ENCODE measurements at places on chromosomes 7 and 10.

- peak overlapping the region; percentile 92 for H3K4me3 ChIP-seq
- peaks cover 23% of the 10 kb centered on the region for H3K4me1 ChIP-seq
- no peaks in the 10 kb centered on the region for H3K27me3 ChIP-seq
Observed at GRCh38 chr10:23095966-23096801, 805 bp downstream of the MSRB2 start.

- H3K4me1 ChIP-seq = peaks cover 11% of the 10 kb centered on the region
- DNase-seq = no peak
- H3K4me3 ChIP-seq = no peak overlapping the region
- no peak overlapping the region for H3K27ac ChIP-seq
- no peaks in the 10 kb centered on the region for H3K27me3 ChIP-seq
Observed at GRCh38 chr7:81584667-81585066, 185.2 kb downstream of the HGF start.

- peaks cover 2% of the 10 kb centered on the region for H3K36me3 ChIP-seq
- no peak for DNase-seq
- H3K4me1 ChIP-seq = peaks cover 8% of the 10 kb centered on the region
- no peak overlapping the region for H3K27ac ChIP-seq
- no peak overlapping the region for H3K4me3 ChIP-seq
- no peaks in the 10 kb centered on the region for H3K27me3 ChIP-seq
Observed at GRCh38 chr7:137135654-137136350, 207.7 kb downstream of the PTN start.

- H3K27me3 ChIP-seq = no peaks in the 10 kb centered on the region
- peaks cover 25% of the 10 kb centered on the region for H3K4me1 ChIP-seq
- H3K36me3 ChIP-seq = no peaks in the 10 kb centered on the region
- no peak for DNase-seq
- no peak overlapping the region for H3K27ac ChIP-seq
Observed at GRCh38 chr7:11294965-11295364, 321.3 kb downstream of the PHF14 start.

- no peak for DNase-seq
- no peaks in the 10 kb centered on the region for H3K4me1 ChIP-seq
- no peaks in the 10 kb centered on the region for H3K36me3 ChIP-seq
- no peak overlapping the region for H3K27ac ChIP-seq
Observed at GRCh38 chr10:6570893-6571292, 9.2 kb downstream of the PRKCQ start.

DNA sequence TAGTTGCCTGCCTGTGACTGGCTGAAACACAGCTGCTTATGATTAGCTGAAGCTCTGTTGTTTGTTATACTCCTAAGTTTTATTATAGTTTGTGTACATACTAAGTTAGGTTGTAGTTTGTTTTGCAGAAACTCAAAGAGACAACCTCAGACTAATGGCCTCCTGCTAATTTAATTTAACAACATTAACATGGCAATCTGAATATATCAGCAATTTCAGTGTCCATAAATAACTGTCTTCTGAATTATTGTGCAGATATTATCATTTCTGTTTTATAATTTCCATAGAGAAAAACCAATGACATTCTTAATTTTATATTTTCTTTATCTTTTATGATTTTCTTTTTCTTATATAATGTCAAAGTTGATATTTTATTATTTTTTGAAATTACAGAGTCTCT is 298.1 kb upstream of the PLXDC2 start:
- H3K36me3 ChIP-seq = no peaks in the 10 kb centered on the region
- H3K4me1 ChIP-seq = no peaks in the 10 kb centered on the region
- no peak for DNase-seq
- H3K27ac ChIP-seq = no peak overlapping the region
- peaks cover 10% of the 10 kb centered on the region for H3K27me3 ChIP-seq

DNA sequence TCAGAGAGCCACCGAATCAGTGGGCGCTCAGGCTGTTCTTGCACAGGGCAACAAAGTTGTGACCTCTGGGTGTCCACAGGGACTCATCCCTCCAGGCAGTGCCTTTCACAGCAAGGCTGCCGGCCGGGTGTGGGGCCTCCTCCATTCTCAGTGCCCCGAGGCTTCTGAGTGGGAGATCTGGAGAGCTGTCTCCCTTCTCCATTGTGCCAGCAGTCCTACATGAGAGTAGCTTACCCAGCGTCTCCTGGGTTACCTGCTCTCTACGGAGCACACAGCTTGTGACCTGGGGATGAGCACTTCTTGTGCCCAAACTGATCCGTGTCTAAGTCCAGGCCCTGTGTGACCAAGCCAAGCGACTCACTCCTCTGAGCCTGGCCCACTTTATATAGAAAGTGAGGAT is 240.9 kb upstream of the GRB10 start:
- H3K27ac ChIP-seq = no peak overlapping the region
- no peaks in the 10 kb centered on the region for H3K36me3 ChIP-seq
- no peaks in the 10 kb centered on the region for H3K27me3 ChIP-seq
- H3K4me1 ChIP-seq = peaks cover 11% of the 10 kb centered on the region
- no peak for DNase-seq
- H3K4me3 ChIP-seq = no peak overlapping the region

DNA sequence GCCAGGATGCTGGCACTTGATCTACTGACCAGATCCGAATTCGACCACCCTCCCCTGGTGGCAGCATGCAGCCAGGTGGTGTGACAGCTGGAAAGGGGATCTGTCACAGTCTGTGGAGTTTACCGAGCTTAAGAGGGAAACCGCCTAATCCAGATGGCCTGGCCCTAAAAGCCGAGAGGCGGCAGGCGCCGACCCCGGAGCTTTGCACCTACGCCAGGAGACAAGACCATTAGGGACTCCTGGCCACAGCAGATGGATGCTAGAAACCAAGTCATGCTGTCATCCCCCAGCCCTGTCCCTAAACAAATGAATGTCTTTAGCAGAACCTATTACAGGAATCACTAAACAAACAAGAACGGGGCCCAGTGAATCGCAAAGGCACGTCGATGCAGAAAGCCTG is 27.7 kb downstream of the RCC1L start:
- no peak for DNase-seq
- peaks cover 25% of the 10 kb centered on the region for H3K4me1 ChIP-seq
- H3K4me3 ChIP-seq = no peak overlapping the region
- peaks cover 17% of the 10 kb centered on the region for H3K36me3 ChIP-seq
- H3K27ac ChIP-seq = no peak overlapping the region
- H3K27me3 ChIP-seq = no peaks in the 10 kb centered on the region

- peaks cover 14% of the 10 kb centered on the region for H3K27me3 ChIP-seq
- no peak overlapping the region for H3K4me3 ChIP-seq
Observed at GRCh38 chr7:48472640-48473039, 301.4 kb downstream of the ABCA13 start.

GRCh38 chr7:76330261-76330660 is 27.8 kb downstream of the HSPB1 start:
- no peak overlapping the region for H3K4me3 ChIP-seq
- peaks cover 53% of the 10 kb centered on the region for H3K4me1 ChIP-seq
- no peaks in the 10 kb centered on the region for H3K27me3 ChIP-seq
- peaks cover 32% of the 10 kb centered on the region for H3K36me3 ChIP-seq
- peak overlapping the region; percentile 1 for H3K27ac ChIP-seq

GRCh38 chr7:50164559-50165170 is 71.6 kb upstream of the ZPBP start:
- H3K4me3 ChIP-seq = no peak overlapping the region
- H3K27ac ChIP-seq = no peak overlapping the region
- DNase-seq = no peak
- no peaks in the 10 kb centered on the region for H3K4me1 ChIP-seq
- no peaks in the 10 kb centered on the region for H3K36me3 ChIP-seq

GRCh38 chr7:108611268-108611667 is 41.6 kb downstream of the DNAJB9 start:
- peaks cover 11% of the 10 kb centered on the region for H3K27me3 ChIP-seq
- H3K27ac ChIP-seq = no peak overlapping the region
- no peaks in the 10 kb centered on the region for H3K4me1 ChIP-seq
- H3K36me3 ChIP-seq = no peaks in the 10 kb centered on the region
- H3K4me3 ChIP-seq = no peak overlapping the region

DNA sequence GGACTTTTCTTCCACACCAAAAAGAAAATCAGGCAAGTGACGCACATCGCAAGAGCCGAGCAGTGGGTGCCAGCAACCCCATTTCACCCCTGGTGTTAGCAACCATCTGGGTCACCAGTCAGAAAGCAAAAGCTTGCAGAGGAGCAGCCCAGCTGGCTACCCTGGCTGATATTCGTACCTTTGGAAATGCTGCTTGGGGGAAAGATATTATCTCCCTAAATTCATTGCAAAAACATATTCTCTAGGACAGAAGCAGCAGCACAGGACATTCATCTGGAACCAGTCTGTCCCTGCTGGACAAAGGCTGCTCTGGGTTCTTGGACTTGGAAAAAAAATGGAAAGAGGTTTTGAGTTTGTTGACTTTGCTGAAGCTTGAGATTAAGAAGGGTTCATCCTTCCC is 45.8 kb downstream of the ERLIN1 start:
- DNase-seq = no peak
- no peak overlapping the region for H3K27ac ChIP-seq
- H3K27me3 ChIP-seq = peaks cover 33% of the 10 kb centered on the region
- H3K4me3 ChIP-seq = no peak overlapping the region

DNA sequence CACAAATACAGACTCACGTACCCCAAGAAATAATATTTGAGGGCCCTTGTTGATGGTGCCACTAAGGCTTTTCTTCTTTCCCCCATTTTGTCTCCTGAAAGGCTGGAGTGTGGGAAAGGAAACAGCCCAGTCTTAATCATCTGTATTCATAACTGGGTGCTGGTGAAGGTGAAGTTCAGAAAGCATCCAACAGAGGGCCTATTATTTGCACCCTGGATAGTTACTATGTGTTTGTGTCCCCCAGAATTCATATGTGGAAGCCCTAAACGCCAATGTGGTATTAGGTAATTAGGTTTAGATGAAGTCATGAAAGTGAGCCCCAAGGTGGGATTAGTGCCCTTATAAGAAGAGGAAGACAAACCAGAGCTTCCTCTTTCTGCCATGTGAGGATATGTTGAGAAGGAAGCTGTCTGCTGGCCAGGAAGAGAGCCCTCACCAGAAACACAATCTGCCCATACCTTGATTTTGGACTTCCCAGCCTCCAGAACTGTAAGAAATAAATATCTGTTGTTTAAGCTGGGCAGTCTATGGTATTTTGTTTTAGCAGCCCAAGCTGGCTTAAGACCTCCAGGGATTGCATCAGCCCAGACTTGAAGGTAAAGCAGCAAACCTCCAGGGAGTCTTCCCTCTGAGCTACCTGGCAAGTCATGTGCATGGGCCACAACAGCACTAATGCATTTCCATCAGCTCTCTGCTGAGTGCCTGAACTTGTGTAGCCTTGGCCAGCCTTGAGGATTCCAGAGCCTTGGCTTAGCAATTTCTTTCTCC is 90.0 kb upstream of the ADRB1 start:
- no peak overlapping the region for H3K4me3 ChIP-seq
- H3K4me1 ChIP-seq = peaks cover 30% of the 10 kb centered on the region
- H3K27ac ChIP-seq = no peak overlapping the region
- no peak for DNase-seq

- DNase-seq = no peak
- peaks cover 15% of the 10 kb centered on the region for H3K27me3 ChIP-seq
Observed at GRCh38 chr10:92696606-92697383, 7.0 kb downstream of the HHEX start.

GRCh38 chr10:110265573-110266193 is 39.0 kb downstream of the SMNDC1 start:
- H3K36me3 ChIP-seq = no peaks in the 10 kb centered on the region
- no peak for DNase-seq
- H3K27ac ChIP-seq = no peak overlapping the region
- H3K4me1 ChIP-seq = peaks cover 58% of the 10 kb centered on the region
- no peaks in the 10 kb centered on the region for H3K27me3 ChIP-seq
- no peak overlapping the region for H3K4me3 ChIP-seq

DNA sequence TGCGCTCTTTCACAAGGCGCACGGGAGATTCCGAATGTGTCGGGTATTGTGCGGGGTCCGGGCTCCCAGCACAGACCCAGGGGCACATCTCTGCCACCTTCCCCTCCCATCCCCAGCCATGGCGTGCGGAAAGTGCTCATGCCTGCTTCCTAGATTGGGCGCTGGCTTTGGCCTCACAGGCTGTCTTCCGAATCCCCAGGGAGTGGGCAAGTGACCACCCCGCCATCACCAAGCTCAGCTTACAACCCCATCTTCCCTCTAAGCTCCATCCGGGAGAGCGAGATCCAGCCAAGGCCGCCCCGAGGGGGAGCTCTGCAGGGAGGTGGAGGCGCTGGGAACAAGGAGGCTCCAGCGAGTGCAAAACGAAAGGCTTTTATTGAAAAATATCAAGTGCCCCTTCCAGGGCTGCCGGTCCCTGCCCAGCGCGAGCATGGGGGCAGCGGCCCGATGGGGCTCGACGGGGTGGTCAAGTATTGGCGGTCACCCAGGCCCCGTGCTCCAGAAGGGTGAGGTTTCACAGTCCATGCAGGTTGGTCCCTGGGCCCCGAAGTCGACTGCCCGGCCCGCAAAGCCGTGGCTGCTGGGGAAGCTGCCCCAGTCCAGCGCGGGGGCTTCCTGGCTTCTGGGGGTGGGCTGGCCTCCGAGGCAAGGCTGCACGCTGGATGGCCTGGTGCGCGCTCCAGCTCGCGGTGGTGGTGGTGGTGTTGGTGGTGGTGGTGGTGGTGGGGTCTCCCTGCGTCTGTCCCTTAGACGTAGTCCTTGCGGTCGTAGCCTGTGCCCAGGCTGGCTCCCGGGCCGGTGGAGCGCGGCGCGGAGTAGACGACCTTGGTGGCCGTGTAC is 1.2 kb downstream of the CLDN3 start:
- peaks cover 4% of the 10 kb centered on the region for H3K27me3 ChIP-seq
- H3K36me3 ChIP-seq = no peaks in the 10 kb centered on the region
- H3K27ac ChIP-seq = no peak overlapping the region
- H3K4me3 ChIP-seq = no peak overlapping the region
- DNase-seq = no peak

DNA sequence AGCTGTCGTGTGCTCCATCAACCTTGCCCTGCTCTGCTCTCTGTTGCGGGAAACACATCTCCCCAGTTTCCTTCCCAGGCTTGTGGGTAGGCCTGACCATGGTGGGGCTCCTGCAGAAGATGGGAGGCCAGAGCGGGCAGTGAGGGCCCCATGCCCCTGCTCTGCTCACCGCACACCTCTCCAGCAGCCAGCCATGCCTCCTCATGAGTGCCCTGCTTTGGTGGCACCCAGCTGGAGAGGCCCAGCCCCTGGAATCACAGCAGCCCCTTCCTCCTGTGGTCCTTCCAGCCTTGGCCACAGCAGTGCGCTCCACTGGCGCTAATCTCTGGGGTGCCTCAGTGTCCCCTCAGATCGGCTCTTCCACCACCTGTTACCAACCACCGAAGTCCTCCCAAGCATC is 4.2 kb upstream of the OPN4 start:
- no peak for DNase-seq
- no peak overlapping the region for H3K4me3 ChIP-seq
- no peaks in the 10 kb centered on the region for H3K27me3 ChIP-seq
- no peaks in the 10 kb centered on the region for H3K36me3 ChIP-seq
- H3K4me1 ChIP-seq = peaks cover 44% of the 10 kb centered on the region
- no peak overlapping the region for H3K27ac ChIP-seq
